ENCODE measurements at places on chromosomes 1 and 21. TPM values are rescaled to one million over a fixed set of nuclear protein-coding genes. Genes with fewer than 3 reads are reported as not detected.

Gene TMOD4
- not detected for total RNA-seq

Gene RCSD1
- not detected for total RNA-seq

Gene HMGCS2
- under 0.01 TPM for total RNA-seq

Gene ATP1A4
- not detected for total RNA-seq

Gene ZBTB8OS
- 42.6 TPM for total RNA-seq
